ENCODE measurements at places on chromosomes 2 and 18. TPM values are rescaled to one million over a fixed set of nuclear protein-coding genes. Genes with fewer than 3 reads are reported as not detected.

DNA sequence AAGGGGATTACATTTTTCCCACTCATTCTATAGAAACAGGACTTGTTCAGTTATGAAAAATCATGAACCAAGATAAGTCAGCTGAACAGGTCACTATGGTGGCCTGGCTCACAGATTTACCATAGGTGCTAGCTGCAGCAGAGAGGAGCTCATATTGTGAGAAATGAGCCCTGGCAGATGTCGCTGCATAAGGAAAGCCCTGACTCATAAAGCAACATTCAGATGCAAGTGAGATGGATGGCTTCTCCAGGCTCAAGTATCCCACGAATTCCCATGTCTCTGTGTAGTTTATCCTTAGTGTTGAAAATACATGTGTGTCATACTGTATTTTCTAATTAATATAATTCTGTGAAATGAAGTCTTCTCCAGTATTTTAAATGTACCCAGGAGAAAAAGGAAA is 115.0 kb upstream of the LHCGR start:
- no peak for ATAC-seq

GRCh38 chr2:28594000-28594331 is 98.1 kb downstream of the PLB1 start:
- ATAC-seq, result no peak

GRCh38 chr2:19207452-19207851 is 151.0 kb downstream of the OSR1 start:
- ATAC-seq, result no peak

- ATAC-seq, result no peak
Observed at GRCh38 chr2:89845532-89845931, 1154.1 kb downstream of the RPIA start.

DNA sequence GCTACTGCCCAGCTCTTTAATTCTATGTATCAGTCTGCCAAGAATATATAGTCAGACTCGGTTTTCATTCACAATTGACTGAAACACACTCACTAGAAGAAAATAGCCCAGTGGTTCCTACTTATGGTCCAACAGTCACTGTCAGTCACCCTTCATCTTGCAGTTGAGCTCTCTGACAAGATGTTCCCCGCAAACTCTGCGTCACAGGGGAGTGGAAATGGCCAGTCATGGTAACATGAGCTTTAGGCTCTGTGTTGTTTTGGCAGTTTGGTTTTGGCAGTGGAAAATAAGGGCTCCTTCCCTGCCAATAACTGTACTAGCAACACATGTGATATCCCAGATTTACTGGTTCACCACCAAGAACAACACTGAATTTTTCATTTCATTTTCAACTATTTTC is 122.5 kb downstream of the PRPF40A start:
- ATAC-seq, result no peak

The DSG4 gene
- total RNA-seq, result not detected
